Activated naive CD4-positive, alpha-beta T cell treated with anti-CD3 and anti-CD28 coated beads, Interleukin-2, amount 10 ng/mL, durations not matched to agents 7 days and 5 days (primary cell): ENCODE measurements at places on chromosomes 16 and 17.

DNA sequence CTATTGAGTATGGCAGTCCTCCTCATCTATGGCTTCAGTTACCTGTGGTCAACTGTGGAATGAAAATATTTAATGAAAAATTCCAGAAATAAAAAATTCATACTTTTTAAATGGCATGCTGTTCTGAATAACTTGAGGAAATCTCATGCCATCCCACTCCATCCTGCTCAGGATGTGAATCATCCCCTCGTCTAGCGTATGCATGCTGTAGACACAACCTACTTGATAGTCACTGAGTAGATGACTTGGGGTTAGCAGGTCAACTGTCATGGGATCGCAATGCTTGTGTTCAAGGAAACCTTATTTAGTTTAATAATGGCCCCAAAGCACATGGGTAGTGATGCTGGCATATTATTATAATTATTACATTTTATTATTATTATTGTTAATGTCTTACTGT, 4.8 kb upstream of the VAC14 start:
- DNase-seq, result no peak

GRCh38 chr17:9402590-9403199, 172.9 kb downstream of the STX8 start:
- peak; percentile 62 for DNase-seq

GRCh38 chr16:17463335-17463734, 7.4 kb downstream of the XYLT1 start:
- DNase-seq, result no peak

- DNase-seq, result no peak
Measured at GRCh38 chr17:5370411-5370810, 49.1 kb downstream of the NUP88 start.
